HTR-8/SVneo (cell line): ENCODE measurements at places on chromosomes 12 and 14.

- no peak for DNase-seq
Measured at GRCh38 chr12:91617818-91618217, 435.2 kb upstream of the DCN start.

DNA sequence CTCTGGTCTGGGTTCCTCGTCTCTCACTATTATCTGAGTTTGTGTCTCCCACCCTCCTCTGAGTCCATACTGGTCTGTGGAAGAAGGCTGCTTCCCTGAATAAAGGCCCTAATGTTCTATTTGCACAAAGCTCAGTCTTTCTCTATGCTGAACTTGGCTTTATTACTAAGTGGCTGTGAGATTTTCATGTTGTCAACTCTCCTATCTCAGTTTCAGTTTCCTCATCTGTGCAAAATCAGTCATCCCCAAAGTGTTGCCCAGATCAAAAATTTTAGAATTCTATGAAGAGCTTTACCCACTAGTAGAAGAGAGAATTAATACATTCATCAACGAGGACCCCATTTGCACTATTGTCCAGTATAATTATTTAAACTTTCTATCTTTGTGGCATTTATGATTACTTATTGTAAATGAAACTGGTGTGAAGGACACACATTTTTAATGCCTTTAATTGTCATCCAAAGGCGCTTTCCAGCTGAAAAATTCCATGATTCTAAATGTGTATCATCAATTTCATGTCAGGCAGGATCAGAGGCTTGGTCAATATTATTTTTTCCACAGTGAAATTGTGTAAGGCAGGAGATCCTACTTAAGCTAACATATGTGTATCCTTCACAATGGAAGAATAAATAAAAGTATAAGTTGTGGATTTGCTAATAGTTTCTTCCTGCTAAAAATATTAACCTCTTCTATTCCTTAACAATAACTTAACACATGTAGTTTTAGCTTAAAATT, 79.1 kb upstream of the EEA1 start:
- DNase-seq = no peak

DNA sequence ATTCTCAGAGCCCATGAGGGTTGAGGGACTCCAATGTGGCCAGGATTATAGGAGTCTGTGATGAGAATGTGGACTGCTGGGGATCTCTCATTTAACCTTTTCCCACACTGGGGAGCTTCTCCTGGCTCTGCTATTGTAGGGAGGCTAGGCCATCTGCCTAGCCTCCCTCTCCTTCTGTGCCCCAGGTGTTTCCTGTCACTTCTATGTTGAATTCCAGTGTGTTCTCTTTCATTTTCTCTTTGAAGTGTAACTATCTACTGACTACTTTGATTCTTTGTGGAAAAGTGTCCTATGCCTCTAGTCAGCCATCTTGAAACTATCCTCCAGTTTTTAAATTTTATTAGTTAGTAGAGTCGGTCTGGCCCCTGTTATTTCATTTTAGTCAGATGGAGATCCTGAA, 53.4 kb upstream of the ABCD2 start:
- DNase-seq = no peak

GRCh38 chr14:72700338-72701236, 193.3 kb downstream of the DPF3 start:
- DNase-seq = no peak

DNA sequence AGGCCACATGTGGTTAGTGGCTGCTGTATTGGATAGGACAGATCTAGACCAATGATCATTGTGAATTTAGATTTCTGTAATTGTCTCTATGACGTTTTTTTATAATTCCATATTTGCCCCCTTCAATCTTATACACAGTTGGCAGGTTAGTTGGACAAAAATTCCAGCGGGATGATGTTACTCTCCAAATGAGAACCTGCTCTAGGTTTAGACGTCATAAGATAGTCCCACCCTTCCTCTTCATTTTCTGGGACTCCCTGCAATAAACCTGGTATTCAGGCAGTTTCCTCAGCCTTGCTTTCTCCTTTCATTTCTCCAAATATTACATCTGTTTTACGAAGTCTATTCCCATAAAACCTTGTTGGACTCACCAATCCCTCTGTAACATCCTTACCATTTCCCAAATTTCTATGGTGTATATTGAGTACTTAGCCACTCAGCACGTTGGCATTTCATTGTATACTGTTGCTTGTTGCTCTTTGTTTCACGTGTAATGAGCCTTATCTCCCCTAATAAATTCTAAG, 10.2 kb downstream of the FBXO34 start:
- no peak for DNase-seq

DNA sequence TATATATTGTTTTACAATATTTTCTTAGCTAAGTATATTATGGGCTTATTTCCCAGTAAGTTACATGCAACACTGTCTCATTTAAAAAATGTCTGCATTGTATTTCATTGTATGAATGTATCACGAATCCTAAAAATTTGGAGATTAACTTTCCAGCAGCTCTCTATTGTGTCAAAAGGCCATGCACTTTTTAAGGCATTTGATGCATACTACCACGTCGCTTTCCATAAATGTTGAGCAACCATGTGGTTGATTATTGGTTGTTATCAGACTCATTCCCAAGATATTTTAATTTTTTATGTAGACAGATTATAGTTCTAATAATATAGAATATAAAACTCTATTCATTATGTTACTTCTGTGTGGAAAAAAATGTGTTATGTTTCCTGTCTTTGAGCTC, 79.9 kb downstream of the SMOC1 start:
- DNase-seq = no peak

DNA sequence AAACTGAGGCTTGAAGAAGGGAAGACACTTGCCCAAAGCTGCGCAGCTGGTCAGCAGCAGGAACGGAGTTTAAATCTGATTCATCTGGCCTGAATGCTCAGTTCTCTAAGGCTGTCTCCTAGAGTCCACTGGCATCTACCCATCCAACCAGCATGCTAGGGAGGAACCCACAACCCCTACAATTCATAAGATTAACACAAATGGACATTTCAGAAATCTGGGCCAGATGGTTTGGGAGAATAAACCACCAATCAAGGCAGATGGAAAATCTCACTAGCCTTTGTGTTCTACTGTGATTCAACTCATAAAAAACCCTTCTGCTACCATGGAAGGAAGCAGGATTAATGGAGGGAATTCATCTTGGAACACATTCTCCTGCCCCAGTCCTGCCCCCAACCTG, 67.8 kb downstream of the WSCD2 start:
- DNase-seq = no peak

DNA sequence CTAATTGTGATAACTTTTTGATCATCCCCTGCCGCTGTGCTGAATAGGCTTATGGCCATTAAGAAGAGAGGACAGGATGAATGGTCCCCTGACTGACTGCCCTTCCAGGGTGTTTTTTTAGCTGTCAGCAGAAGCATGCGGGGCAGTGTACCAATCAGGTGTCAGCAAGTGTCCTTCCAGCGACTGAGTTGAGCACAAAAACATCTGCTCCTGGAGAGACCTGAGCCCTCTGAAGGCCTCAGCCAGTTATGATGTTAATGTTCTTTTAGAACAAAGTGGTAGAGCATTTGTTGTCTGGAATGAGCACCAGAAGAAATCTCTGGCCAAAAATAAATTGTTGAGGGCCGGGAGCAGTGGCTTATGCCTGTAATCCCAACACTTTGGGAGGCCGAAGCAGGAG, 37.5 kb downstream of the P2RX7 start:
- no peak for DNase-seq
